Hippocampal formation (tissue), 2 donors: ENCODE measurements at places on chromosomes 12 and 14.

DNA sequence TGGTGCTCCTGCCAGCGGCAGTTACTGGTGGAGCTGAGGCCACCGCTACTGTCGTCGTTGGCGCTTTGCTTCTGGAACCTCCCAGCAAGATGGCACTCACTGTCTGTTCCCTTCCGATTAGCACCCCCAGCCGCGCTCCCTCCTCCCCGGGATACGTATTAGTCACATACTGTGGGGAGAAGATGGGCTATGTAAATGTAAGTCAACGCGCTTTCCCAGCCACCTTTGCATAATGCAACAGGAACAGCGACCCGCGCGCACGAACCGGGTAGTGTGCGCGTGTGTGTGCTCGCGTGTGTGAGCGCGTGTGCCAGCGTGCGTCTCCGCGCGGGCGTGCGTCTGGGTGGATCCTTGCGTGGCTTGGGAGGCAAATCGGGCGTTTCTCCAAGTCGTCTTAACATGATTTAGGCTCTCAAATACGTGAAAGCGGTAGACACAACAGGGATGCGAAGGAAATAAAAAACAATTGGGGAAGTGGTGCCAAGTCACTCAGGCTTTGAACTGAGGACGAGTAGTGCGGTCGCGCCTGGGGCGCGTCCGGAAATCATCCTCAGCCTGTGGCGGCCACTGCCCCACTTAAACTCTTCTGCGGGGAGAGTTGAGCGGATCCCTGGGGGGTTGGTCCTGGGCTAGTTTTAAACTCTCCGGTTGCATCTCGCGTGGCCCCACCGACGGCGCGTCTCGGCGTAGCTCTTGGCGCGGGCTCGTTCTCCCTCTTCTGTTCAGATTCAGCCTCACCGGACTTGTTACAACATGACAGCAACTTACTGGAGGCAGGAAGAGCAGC lies 1.8 kb downstream of the FLRT2 start:
- peak; percentile 39 for DNase-seq

- no peak for DNase-seq
Measured at GRCh38 chr12:29148911-29149690, at the start of gene FAR2. FAR2 (plus strand) TSS chr12:29149278; CDS start chr12:29270450, 121,172 bp downstream.

DNA sequence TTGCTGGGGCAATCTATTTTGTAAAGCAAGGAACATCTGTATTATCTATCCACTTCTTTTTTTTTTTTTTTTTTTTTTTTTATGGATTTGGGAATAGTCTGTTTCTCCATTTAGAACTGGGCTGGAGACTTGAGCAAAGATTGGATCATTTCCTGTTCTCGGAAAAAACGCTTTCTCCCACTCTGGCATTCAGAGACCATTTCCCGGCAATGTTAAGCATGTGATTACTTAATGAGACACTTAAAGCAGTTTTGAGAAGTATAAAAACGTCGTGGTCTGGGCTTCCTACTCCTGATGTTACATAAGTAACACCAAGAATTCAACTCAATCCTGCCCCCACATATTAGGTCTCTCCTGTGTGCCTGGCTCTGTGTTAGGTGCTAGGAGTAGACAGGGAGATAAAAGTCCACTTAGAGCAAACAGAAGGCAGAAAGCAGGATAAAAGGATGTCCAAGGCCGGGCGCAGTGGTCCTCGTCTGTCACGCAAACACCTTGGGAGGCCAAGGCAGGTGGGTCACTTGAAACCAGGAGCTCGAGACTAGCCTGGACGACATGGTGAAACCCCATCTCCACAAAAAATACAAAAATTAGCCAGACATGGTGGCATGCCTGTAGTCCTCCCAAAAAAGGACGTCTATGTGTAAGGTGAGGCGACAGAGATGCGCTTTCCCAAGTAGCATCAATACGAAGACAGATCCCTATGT lies 152.1 kb upstream of the GSC start:
- no peak for DNase-seq

DNA sequence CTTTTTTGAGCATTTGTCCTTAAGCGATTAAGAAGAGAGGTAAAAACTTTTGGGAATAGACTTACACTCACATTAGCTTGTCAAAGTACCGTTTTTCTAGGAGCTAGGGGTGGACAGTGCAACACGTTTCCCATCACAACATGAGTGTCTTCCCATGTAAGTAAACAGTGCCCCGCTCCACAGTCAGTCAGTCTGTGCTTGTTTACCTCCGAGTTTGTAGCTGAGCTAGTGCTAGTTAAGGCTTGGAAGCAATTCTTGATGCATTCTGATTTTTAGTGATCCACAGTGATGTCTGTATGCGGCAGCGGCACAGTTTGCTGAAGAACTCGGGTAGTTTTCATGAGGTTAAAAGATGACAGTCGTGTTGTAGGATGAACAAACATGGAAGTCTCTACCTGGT lies 941 bp downstream of the ZDHHC17 start:
- DNase-seq = peak; percentile 35

- no peak for DNase-seq
Measured at GRCh38 chr14:69261761-69262331, 1.9 kb downstream of the GALNT16 start.

- DNase-seq = no peak
Measured at GRCh38 chr12:27123642-27124041, 41.3 kb upstream of the C12orf71 start.

DNA sequence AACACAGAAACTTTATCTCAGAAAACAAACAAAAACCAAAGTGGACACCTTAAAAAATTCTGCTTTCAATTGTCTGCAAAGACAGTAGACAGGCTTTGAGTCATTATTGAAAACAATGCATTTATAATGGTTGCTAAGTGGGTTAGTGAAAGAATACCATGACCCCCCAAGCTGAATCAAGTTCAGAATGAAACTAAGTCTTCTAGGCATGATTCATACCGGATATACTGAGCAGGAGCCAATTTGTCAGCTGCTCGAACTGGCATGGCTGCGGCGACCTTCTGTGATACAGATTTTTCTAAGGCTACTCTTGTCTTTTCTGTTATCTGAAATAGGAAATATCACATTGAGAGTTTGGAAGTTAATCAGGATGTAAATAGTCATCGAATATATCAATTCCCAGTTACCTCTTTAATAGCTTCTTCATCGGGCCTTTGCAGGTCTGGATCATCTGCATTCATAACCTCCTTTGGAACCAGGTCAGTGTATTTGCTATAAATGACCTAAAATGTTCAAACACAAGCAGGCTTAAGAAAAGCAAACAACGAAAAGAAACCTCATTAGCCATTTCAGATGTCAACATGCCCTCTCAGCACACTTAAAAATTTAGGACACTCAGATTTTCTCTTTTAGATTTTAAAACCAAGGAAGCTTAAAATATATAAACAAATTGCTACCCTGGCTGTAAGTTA lies 22.3 kb downstream of the SNW1 start:
- no peak for DNase-seq

- no peak for DNase-seq
Measured at GRCh38 chr14:30312214-30312613, 246.7 kb upstream of the G2E3 start.

DNA sequence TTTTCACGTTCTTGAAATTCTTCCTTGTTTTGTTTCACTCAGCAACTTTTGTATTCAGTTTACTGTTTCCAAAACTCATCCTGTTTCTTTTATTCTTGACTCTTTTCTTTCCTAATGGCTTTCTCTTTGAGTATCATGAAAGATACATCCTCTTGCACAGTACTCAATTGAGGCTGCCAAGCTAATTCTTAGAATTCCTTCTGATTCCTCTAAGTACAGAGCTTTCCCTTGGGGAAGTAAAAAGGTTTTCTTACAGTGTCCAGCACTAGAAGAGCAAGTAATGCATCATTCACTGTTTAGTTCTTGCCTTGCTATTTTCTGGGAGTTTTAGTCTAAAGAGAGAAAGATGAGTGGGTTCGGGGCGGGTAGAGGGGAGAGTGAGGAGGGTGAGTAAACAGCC lies 154.1 kb downstream of the NEDD1 start:
- no peak for DNase-seq

DNA sequence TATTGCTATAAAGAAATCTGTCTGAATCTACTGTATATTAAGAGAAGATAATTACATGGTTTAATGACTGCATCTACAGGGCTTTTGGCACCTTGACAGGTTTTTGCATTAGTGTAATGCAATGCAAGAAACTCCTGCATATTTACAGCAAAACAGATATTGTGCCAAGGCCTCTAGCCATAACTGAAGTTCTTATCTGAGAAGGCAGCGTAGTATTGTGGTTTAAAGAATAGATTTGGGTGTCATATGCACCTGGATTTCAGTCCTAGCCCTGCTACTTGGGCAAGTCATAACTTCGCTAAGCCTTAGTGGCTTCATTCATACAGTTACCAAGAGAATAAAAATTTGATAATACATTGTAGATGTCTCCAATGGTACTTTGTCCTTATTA lies 350.1 kb downstream of the CCDC91 start:
- no peak for DNase-seq

- no peak for DNase-seq
Measured at GRCh38 chr12:42346403-42347002, 20.5 kb downstream of the PPHLN1 start.

GRCh38 chr12:63916561-63917476 lies 72.3 kb downstream of the SRGAP1 start:
- DNase-seq = no peak
